IMR-90 (cell line): ENCODE measurements at places on chromosomes 1 and 21. TPM values are rescaled to one million over a fixed set of nuclear protein-coding genes. Genes with fewer than 3 reads are reported as not detected.

The ENO1 gene
- total RNA-seq: 2,952 and 3,643 TPM in 2 replicates

GRCh38 chr1:13893409-13893821 lies 193.4 kb downstream of the PRDM2 start:
- H3K4me3 ChIP-seq: no peak overlapping the region
- no peak overlapping the region for H3K27ac ChIP-seq
- no peaks in the 10 kb centered on the region for H3K36me3 ChIP-seq
- no peaks in the 10 kb centered on the region for H3K4me1 ChIP-seq
- DNase-seq: no peak

DNA sequence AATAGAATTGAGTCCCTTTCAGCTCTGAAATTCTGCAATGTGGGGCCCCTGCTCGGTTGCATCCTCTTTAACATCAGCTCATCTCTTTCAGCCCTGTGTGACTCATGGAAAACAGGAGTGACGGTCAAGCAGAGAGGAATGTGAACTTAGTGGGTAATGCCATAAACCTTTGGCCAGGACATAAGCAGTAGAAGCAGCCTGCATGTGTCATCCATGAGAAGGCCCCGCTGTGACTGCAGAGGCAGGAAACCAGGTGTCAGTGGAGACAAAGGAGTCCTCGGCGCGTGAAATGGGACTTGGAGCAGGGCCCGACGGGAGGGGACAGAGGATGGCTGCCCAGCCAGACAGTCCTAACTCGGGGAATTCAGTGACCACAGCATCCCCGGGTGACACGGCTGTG lies 21.1 kb upstream of the EPHB2 start:
- H3K27me3 ChIP-seq: no peaks in the 10 kb centered on the region; the same call in 1 of the 2 replicates
- peaks cover 10% of the 10 kb centered on the region for H3K4me1 ChIP-seq
- peak overlapping the region; percentile 31; the same call in 1 of the 2 replicates for H3K27ac ChIP-seq
- no peaks in the 10 kb centered on the region for H3K36me3 ChIP-seq
- DNase-seq: peak; percentile 96
- H3K4me3 ChIP-seq: no peak overlapping the region

DNA sequence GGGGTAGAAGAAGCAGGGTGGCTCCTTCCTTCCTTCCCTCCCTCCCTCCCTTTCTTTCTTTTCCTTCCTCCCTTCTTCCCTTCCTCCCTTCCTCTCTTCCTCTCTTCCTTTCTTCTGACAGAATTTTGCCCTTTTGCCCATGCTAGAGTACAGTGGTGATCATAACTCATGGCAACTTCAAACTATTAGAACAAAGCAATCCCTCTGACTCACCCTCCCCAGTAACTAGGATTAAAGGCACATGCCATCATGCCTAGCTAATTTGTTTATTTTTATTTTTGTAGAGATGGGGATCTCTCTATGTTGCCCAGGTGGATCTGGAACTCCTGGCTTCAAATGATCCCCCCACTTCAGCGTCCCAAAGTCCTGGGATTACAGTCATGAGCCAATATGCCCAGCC lies 10.0 kb upstream of the RPE65 start:
- no peaks in the 10 kb centered on the region for H3K27me3 ChIP-seq
- H3K4me1 ChIP-seq: peaks cover 2% of the 10 kb centered on the region; the same call in 1 of the 2 replicates
- H3K4me3 ChIP-seq: no peak overlapping the region
- no peaks in the 10 kb centered on the region for H3K36me3 ChIP-seq

DNA sequence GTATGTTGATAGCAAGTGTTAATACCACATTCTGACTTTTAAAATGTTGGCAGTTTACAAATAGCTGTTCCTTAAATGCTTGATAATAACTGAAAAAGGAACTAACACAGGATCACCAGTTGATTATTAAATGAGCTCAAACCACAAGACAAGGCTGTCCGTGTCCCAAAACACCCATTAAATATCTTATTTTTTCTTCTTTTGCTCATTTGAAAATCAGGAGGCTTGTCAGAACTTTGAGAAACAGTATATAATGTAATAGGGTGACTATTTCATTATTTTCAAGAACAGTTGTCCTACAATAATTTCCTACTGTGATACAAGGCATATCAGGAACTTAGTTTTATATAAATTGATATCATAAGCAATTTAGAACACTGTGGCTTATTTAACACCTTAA lies 2.7 kb downstream of the CDKN2C start:
- H3K36me3 ChIP-seq: no peaks in the 10 kb centered on the region; the same call in 1 of the 2 replicates
- H3K27ac ChIP-seq: no peak overlapping the region
- DNase-seq: no peak
- H3K4me3 ChIP-seq: no peak overlapping the region

DNA sequence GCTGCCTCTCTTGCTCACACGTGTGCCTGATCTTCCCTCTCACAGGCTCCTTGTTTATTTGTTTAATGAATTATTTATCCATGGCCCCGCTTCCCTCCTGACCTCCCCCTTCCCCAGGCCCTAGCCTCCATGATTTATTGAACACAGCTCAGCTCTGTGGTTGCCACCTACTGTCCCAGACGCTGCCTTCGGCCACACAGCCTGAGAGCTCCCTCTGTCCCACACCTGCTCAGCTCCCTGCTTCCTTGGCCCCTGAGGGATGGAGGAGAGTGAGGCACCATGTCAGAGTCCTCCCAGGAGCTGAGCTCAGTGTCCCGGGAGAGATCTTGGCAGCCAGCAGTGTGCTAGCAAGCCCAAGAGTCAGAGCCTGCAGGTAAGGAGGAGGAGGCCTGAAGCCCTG lies 3.1 kb upstream of the EFNA3 start:
- H3K4me1 ChIP-seq: peaks cover 8% of the 10 kb centered on the region; the same call in 1 of the 2 replicates
- peaks cover 50% of the 10 kb centered on the region for H3K27me3 ChIP-seq
- no peak overlapping the region for H3K4me3 ChIP-seq
- no peak for DNase-seq
- no peak overlapping the region for H3K27ac ChIP-seq

DNA sequence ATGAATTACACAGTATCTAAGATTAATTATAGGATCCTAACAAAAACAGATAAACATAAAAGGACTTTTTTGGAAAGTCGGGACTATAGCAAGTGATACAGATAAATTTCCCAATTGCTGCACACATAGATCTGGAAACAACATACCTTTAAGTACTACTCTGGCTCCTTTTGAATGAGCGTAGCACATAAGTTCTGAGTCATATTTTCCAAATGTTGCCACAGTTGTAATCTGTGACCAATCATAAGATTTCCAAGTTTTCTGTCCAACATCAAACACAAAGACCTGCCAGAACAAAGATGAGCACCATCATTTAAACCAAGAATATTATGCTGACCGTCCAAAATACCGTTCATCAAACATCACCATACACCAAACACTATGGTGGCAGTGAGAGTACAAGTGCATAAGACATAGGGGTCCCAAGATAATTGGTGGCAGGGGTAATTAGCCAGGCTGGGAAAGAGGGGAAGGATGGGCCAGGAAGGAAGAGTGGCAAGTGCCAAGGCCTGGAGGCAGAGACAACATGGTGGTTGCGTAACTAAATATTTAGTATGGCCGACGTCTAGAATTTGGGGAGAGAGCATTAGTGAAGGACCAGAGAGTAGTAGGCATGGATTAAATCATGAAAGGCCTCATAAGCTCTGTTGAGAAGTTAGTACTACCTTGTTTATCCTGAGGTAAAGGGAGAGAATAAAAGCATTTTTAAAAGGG lies 3.6 kb downstream of the CTBS start:
- no peak overlapping the region for H3K27ac ChIP-seq
- H3K27me3 ChIP-seq: no peaks in the 10 kb centered on the region
- peaks cover 2% of the 10 kb centered on the region; the same call in 1 of the 2 replicates for H3K4me1 ChIP-seq
- H3K36me3 ChIP-seq: peaks cover 7% of the 10 kb centered on the region

The MARK1 gene
- not detected in 2 replicates for total RNA-seq

- H3K27me3 ChIP-seq: peaks cover 2% of the 10 kb centered on the region; the same call in 1 of the 2 replicates
- DNase-seq: no peak
- no peaks in the 10 kb centered on the region for H3K36me3 ChIP-seq
- no peak overlapping the region for H3K4me3 ChIP-seq
These were observed 189.4 kb upstream of the KCTD3 start for GRCh38 chr1:215377746-215378145.
